ENCODE measurements at places on chromosomes 1 and 21.

DNA sequence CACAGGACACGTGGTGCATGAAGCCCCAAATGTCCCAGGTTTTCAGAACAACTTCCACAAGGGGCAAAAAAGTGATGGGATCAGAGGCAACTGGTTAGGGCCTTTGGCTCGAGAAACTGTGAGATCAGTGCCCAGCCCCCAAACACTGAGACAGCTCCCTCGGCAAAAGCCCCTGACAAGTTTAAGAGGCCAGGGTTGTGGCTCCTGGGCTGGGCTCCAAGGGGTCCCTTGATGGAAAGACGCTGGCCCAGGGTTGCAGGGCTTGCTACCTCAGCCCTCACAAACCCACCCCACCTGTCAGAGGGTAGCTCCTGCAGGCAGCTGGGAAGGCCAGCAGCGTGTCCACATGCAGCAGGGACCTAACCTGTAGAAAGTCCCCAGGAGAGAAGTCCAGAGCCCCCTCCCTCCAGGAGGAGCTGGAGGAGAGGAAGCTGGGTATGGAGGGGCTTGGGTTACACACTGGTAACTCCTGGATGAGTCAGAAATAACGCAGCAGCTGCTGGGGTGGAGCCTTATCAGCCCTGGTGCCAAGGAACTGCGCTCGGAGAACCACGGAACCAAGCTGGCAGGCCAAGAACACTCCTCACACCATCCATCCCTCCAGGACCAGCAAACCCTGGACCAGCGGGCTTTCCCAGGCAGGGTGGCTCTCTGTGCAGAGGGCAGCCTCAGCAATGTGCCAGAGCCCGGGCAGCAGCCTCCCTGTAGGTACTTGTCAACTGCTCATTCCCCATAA, 37.5 kb downstream of the CTNNBIP1 start:
- DNase-seq: no peak

GRCh38 chr1:240091614-240092300, at the start of gene FMN2:
TSS of gene FMN2 (plus strand) at chr1:240091883. CDS start at chr1:240092110, 227 bp downstream.
- peak; percentile 32 for DNase-seq

DNA sequence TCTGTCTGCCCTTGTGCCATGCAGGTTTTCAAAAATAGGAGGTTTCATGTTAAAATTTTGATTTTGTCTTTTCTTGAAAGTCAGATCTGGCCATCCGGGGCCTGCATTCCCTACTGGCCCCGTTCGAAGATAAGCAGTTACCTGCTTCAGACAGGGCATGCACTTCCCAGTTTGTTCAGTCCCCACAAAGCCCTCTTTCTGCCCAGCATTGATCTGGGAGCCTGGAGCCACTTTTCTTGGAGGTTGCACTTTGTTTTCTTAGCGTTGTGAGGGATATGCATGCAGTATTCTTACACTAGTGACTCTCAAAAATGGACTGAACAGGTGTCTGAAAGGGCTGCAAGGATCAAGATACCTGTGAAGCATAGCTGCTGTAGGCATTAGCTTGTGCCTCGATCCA, 11.5 kb downstream of the MOV10 start:
- no peak for DNase-seq

GRCh38 chr1:237041795-237042525, at the start of gene RYR2:
TSS of gene RYR2 (plus strand) at chr1:237042184. CDS start at chr1:237042522, 338 bp downstream.
- peak; percentile 57 for DNase-seq

DNA sequence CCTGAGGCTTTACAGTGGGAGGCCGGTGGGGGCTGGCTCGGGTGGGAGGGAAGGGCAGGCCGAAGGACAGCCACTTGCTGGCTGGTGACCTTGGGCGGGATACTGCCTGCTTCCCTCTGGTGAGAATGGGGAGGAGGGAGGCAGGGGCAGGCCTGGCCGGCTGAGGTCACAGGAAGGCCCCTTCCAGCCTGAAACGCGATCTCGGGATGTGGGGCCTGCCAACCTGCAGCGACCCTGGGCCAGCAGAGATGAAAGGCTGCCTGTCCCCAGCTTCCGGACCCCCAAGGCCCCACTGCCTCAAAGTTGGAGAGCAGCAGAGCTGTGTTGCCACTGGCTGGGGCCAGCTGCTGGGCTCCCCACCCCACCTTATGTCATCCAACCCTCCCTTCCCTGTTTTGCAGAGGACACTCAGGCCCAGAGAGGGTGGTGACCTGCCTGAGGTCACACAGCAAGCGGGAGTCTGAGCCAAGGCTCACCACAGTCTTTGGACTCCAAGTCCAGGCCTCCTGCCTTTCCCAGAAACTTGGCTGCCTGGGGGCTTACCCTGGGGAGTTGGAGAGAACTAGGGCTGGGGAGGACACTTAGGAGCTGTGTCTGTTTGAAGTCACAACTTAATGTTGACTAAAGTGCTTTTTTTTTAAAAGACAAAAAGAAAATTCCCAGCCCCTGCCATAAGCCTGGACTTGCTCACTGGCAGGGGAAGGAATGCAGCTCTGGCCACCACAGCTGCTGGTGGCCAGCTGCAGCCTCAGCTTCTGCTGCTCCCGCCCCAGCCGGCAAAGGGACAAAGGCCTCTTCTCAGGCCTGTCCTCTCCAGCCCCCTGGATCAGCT, 14.8 kb upstream of the WASF2 start:
- DNase-seq: peak; percentile 94

DNA sequence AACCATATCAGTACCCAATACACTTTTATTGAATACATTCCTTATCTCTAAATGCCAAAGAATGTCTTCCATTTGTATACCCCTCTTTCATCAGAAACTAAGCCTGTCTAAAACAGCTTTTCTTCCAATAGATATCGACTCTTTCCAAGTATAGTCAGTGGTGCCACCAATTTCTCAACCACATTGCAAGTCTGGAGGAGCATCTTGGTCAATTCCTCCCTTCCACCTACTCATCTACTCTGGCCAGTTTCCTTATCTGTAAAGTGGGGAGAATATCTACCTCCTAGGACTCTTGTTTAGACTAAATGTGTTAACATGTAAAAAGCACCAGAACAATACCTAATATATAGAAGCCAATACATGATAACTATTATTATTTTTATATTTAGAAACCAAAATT, 28.5 kb upstream of the FGGY start:
- no peak for DNase-seq

DNA sequence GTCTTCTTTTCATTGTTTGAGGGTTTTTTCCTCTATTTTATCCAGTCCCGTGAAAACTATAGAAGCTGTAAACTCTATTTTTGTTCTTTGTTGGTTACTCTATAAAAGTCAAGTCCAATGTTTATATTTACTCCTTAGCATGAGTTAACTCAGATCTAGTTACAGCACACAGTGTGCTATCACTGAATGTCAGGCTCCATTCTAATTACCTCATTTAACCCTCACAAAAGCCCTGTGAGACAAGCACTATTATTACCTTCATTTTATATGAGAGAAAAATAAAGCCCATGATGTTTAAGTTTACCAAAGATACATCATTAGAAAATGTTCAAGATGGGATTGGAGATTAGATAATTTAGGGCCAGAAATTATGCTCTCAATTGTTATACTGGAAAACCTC, 251.4 kb upstream of the SNX7 start:
- DNase-seq: no peak

GRCh38 chr1:57485643-57486042, 61.8 kb upstream of the DAB1 start:
- DNase-seq: no peak

- no peak for DNase-seq
Measured at GRCh38 chr1:87572891-87573290, 244.2 kb downstream of the LMO4 start.

GRCh38 chr1:213201380-213202155, 150.5 kb downstream of the RPS6KC1 start:
- no peak for DNase-seq

DNA sequence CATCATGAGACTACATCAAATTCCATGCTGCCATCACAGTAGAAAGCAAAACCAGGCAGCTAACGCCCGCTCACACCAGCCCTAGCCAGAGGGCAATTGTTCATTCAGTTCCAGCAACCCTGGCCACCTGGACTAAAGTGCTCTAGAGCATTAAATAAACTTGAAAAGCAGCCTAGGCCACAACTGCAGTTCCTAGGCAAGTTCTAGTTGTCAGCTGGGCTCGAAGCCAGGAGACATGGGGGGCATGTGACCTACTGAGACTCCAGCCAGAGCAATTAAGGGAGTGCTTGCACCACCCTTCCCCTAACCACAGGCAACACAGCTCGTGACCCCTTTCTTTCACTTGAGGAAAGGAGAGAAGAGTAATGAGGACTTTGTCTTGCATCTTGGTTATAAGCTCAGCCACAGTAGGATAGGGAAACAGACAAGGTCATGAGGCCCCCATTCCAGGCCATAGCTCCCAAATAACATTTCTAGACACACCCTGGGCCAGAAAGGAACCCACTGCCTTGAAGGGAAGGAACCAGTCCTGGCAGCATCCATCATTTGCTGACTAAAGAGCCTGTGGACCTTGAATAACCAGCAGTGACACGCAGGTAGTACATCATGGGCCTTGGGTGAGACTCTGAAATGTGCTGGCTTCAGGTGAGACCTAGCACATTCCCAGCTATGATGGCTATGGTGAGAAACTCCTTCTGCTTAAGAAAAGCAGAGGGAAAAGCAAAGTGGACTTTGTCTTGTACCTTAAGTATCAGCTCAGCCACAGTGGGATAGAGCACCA, 77.0 kb downstream of the ZZZ3 start:
- no peak for DNase-seq

- DNase-seq: no peak
Measured at GRCh38 chr1:94413311-94413710, 4.9 kb upstream of the ABCD3 start.

All from left hindlimb (tissue), 1 donor.